NCI-H1417 (cell line): ENCODE measurements at places on chromosomes 2 and 18.

- DNase-seq, result no peak
Measured at GRCh38 chr2:197360744-197361156, 50.2 kb upstream of the ANKRD44 start.

DNA sequence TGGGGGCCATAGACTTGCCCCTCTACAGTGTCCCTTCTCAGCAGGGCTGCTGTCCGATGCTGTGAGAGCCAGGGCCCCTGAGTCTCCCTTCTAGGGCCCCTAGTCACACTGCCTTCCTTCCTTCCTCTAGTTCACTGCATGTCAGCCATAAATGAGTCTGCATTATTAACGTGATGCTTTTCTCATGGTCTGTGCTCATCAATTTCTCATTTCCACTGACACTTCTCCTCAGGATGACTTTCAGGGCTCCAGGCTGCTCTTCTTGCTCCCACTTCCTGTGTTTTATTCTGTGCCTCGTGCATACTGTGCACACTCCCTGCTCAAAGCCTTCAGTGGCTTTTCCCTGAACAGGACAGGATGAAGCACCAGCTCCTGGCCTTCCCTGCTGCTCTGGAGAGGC lies 146.5 kb downstream of the FAM210A start:
- no peak for DNase-seq

GRCh38 chr2:16622399-16622968 lies 43.1 kb downstream of the CYRIA start:
- no peak for DNase-seq

DNA sequence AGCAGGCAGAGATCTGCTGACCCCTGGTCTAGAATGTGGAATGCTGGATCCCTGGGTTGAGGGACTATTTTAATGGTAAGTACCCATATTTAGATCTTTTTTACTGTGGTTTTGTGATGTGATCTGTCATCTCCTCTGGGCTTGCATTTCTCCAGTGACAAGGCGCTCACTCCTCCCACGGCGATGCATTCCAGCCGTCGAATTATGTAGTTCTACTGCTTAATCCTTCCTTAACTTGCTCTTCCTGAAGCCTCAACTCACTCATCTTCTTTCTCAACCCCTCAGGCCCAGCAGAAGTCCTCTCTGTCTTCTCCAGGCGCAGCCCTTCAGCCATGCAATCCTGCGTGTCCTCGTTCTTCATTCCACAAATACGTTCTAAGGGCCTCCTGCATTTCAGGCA lies 51.2 kb downstream of the HPCAL1 start:
- DNase-seq, result no peak

GRCh38 chr2:7094231-7094741 lies 177.1 kb downstream of the RNF144A start:
- DNase-seq, result peak; percentile 58

- DNase-seq, result no peak
Measured at GRCh38 chr2:215423234-215423633, 12.6 kb downstream of the FN1 start.

GRCh38 chr2:174771136-174771535 lies 6.9 kb upstream of the CHRNA1 start:
- no peak for DNase-seq

DNA sequence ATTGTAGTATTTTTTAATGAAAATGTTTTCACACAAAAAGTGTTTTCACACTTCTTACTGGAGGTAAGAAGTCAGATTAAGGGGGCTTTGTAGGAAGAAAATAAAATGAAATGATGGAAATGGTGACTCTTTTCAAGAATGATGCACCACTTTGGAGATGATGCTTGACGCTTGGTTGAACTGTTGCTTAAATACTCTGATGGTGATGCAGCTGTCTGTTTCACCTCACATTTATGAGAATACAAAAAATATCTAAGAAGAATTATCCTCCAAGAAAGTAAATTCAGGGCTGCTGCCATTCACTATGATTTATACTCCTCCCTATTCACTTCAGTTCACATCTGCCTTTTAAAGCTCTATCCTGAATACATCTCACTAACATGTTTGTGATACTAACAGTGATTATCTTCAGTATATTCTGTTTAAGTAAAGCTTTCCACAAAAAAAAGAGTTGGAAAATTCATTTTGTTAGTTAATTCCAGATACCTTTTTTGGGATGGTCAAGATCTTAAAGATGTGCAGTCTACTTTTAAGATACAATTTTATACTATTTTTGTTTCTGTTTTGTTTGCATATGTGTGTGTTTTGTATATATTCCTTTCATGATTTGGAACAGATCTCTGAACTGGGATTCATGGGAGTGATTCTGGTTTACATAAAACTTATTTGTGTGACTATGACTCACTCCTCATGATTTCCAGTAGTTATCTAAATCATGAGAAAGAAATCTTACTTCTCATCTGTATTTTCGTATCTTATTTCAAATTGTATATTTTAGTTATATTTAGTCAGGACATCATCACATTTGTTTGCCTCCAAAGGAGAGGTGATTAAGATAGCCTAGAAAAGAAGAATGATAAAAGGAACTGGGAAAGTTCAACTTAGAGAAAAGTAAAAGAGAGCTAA lies 53.1 kb downstream of the SLC39A10 start:
- no peak for DNase-seq

- peak; percentile 1 for DNase-seq
Measured at GRCh38 chr2:88590998-88591613, 36.2 kb downstream of the EIF2AK3 start.

DNA sequence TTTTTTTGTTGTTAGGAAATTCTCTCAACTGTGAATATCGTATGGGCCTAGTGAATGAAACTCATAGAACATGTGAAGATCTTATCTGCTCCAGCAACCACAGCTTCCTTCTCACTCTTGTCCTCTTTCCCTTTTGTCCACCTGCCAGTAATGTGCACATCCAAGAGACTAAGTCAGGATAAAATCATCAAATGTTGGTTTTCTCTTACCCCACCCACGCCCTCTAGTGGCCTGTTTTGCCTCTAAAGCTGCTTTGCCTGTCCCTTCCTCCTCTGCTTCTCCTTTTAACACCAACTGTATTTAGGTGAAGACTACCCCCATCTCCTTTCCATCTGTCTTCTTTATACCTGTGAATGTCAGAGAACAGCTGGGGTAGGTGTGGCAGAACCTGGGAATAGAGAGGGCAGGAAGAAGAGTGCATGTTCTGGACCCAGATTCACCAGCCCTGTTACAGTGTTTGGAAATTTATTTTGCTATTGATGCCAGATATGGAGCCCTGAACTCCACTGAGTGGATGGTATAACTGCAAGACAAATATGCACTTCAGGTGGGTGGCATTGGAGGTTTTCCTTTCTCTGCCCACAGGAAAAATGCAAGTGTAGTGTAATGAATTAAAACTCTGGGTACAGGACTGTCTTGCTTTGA lies 8.4 kb upstream of the MGAT5 start:
- DNase-seq, result peak; percentile 47

- no peak for DNase-seq
Measured at GRCh38 chr2:195995499-195995898, 73.1 kb downstream of the DNAH7 start.

- DNase-seq, result no peak
Measured at GRCh38 chr2:14745288-14746076, 113.0 kb downstream of the LRATD1 start.
